ENCODE measurements at places on chromosomes 7 and 10.

- no peak for DNase-seq
These were observed 35.9 kb upstream of the CYP2C9 start for GRCh38 chr10:94902570-94902969.

GRCh38 chr10:78185693-78186055 lies 152.0 kb downstream of the RPS24 start:
- no peak for DNase-seq

- no peak for DNase-seq
These were observed 125.9 kb downstream of the TRRAP start for GRCh38 chr7:99004216-99004615.

DNA sequence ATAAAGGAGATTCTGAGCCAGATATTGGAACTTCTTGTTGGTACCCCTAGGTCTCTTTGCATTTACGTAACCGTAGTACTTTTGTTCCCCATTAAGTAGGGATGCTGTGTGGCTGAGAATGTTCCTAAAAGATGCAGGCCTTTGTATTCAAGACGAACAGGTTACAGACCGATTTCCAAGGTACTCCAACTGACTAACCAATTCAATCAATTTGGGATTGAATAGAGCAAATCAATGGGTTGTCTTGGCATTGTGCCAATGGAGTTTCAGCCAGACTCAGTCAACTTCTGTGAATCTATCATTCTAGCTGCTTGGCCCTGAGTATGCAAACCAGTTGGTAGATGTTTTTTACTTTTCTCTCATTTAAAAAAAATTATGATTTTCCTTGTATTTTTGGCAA lies 347.3 kb upstream of the NPVF start:
- no peak for DNase-seq

GRCh38 chr7:27185013-27185853 lies at the start of gene HOXA11:
HOXA11 (minus strand) TSS chr7:27185232; CDS start chr7:27185144, 88 bp downstream.
- DNase-seq, result no peak

- no peak for DNase-seq
These were observed 493.3 kb upstream of the SORCS1 start for GRCh38 chr10:107657851-107658250.

GRCh38 chr7:118285358-118285757 lies 60.9 kb downstream of the ANKRD7 start:
- no peak for DNase-seq

DNA sequence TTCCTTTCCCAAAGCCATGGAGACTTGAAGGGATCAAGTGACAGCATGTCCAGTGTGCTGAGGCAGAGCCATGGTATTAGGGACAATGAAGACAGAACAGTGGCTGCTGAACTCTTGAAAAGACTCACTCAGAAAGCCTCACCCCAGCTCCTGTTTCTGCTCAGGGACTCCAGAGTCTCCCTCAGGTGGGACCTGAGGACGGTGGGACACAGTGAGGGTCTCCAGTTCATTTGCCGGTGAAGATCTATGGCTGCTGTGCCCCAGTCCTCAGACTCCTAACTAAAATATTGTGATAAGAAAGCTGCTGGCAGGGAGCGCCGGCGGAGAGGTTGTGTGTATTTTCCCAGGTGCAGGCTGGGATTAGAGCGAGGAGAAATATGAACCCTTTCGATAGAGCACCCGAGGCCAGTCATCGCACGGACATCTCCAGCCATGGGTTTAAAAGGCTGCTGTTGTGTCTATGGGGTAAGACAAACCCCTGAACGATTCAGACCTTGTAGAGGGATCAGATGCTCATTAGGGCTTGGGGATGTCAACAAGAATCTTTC lies 57.2 kb downstream of the C7orf25 start:
- no peak for DNase-seq

GRCh38 chr10:78932861-78933260 lies 135.9 kb upstream of the ZMIZ1 start:
- DNase-seq, result no peak

DNA sequence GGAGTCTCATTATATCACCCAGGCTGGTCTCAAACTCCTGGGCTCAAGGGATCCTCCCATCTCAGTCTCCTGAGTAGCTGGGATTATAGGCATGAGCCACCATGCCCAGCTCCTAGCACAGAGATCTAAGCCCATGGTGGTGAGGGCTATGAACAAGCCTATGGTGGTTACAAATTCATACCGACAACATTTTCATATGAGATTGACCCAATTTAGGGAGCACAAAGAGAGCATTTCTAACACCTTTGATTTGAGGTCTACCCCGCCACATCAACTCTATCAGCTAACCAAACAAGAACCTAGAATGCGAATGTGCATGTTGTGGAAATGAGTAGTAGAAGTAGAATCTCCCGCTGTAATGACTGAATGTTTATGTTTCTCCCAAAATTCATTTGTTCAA lies 14.2 kb upstream of the PRF1 start:
- DNase-seq, result no peak
